Ammon's horn (tissue), 1 donor: ENCODE measurements at places on chromosomes 4 and X.

DNA sequence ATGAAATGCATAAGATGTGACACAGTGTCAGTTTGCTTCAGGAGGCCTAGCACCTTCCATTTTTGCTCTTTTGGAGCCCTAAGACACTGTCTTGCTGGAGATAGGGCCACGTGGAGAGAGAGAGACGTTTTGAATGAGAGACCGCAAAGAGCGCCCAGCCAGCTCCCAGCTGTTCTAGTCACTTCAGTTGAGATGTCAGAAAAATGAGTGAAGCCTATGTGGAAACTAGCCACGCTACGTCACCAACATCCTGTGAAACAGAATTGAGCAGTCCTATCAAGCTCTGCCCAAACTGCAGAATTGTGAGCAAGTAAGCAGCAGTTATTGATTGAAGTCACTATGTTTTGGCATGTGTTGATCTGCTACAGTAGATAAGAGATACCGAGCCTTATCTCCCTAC is 13.1 kb downstream of the GPR82 start:
- no peak for DNase-seq

DNA sequence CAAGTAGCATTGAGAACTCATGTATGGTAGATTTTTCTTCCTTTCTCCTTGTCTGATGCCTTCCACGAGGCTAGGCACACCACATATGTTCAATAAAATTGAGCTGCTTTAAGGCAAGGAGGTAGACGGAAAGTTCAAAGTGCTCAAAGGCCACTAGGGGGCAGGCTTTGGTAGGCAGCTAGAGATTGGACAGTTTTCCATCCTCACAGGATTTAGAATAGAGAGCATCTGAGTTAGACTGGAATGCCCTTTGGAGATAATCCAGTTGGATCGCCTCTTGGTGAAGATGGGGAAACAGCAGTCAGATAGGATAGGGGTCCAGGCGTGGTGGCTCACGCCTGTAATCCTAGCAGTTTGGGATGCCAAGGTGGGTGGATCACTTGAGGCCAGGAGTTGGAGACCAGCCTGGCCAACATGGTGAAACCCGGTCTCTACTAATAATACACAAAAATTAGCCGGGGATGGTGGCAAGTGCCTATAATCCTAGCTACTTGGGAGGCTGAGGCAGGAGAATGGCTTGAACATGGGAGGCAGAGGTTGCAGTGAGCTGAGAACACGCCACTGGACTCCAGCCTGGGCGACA is 30.4 kb downstream of the ELF4 start:
- DNase-seq = peak; percentile 76

- DNase-seq = peak; percentile 69
Measured at GRCh38 chrX:154373340-154374306, 811 bp downstream of the FLNA start.

DNA sequence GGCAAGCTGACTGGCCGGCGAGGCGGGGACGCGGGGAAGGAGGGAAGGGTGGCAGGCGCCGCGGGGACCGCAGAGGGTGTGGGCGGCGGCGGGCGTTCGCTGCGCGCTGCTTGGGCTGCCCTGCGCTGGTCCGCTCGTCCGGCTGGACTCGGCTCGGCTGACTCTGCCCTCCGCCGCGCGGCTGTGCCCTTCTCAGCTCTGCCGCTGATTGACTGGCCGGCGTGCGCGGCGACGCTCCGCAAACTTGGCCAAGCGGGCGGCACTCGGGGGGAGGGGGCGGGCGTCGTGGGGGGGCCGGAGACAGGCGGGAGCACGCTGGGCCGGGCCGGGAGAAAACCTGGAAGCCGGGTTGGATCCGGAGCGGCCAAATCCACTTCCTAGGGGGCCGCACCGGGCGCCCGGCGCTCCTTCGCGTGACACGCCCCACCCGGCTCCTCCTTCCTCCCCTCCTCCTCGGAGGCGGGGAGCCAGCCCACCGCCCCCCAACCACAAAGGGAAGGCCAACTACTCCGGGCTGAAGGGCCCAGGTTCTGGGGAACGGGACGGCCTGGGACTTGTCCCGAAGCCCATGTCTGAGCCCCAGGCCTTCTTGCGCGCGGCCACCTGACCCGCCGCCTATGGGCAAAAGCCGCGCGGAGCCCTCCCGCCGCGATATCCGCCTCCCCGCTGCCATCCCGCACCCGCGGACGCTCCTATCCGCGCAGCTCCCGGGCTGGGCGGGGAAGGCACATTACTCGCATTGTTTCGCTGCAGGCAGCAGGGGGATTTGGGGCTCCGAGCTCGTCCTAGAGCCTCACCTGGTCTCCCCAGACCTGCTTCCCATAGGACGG is at the start of gene GPC4:
TSS of gene GPC4 (minus strand) at position 214 of the 830 bp plus-strand sequence. CDS start 524 bp downstream, outside the sequence.
- peak; percentile 42 for DNase-seq

GRCh38 chr4:85842540-85842939 is 367.6 kb downstream of the ARHGAP24 start:
- DNase-seq = peak; percentile 87

DNA sequence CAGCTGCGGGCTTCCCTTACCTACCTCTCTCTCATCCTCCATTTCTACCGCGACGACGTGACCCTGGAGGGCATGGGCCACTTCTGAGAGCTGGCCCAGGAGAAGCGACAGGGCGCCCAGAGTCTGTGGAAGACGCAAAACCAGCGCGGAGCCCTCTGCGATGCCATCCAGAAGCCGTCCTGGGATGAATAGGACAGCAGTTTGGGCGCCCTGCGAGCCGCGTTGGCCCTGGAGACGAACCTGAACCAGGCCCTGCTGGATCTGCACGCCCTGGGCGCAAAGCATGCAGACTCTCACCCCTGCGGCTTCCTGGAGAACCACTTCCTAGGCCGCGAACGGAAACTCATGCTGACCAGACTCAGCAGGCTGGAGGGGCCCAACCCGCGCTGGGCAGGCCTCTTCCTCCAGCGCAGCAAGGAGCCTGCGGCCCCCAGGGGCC is 52.7 kb upstream of the TMPRSS11F start:
- DNase-seq = no peak

DNA sequence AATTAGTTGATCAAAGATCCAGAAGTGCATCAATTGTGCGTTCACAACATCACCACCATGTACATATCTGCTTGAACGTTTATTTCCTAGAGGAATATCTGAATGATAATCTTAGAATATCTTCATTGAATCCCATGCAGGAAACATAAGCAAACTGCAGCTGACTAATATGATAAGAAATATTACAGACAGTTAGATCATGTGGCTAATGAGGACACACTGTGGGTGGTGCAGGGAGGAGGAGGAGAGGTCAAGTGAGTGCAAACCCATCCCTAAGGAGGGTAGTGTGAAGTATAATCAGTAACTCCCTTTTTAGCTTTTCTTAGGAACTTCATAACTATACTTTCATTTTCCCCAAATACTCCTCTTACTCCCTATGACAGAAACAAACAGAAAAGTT is 58.3 kb upstream of the HPGD start:
- no peak for DNase-seq

- no peak for DNase-seq
Measured at GRCh38 chr4:5918331-5918985, 25.6 kb upstream of the CRMP1 start.

GRCh38 chrX:13180807-13181206 is 136.4 kb upstream of the FAM9C start:
- no peak for DNase-seq

DNA sequence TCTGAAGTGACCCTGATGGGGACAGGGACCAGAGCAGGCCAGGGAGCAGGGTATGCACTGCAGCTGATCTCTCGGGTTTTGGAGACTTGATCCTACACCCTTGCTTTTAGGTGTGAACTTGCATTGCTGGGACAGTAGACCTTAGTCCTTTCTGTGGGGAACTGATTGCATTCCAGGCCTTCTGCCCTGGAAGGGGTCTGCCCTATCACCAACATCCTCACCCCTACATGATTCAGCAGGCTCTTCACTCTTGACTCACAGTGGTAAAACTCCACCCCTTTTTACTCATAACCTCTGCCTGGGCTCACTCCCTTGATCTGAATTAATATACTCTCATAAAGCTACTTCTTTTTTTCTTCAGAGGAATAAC is 6.6 kb upstream of the DDX60L start:
- DNase-seq = no peak

- no peak for DNase-seq
Measured at GRCh38 chr4:16160457-16160856, 65.8 kb downstream of the TAPT1 start.

DNA sequence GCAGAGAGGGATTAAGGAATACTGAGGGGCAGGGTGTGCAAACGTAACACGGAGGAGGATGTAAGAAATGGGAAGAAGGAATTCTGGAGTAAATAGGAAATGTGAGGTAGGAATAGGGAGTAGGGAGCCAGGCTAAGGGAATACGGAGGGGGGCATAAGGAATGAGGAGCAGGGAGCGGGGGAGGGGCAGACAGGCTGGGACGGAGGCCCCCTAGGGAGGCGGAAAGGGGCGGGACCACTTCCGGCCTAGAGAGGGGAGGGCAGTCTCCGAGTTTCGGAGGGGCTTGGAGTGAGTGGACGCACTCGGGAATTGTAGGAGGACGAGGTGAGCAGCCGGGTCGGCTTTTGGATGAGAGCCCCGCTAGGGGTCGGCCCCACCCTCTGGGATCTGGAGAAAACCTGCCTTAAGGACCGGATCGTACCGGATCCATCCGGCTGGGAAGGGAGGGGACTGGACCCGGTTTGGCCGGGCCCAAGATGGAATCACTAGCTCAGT is 612 bp downstream of the MAGED2 start:
- peak; percentile 67 for DNase-seq

DNA sequence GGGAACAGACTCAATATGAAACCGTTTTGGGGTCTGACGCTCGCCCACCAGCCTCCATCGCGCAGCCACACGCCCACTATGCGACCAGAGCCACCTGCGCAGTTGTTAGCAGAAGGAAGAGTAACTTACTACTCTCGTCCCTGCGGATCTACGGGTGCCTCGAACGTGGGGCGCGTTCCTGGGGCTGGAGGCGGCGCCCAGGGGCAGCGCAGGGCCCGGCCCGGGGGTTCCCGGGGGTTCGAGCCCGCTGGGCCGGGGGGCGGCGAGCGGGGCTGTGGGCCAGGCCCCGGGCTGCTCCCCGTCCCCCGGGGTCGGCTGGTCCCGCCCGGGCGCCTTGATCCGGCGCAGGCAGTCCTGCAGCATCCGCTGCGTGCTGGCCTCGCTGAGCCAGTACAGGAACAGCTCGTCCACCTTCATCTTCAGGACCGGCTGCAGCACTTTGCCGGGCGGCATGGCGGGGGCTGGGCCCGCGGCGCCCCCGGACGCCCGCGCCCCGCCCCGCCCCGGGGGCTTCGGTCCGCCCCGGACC is 404 bp downstream of the PPP2R3B start:
- DNase-seq = no peak

DNA sequence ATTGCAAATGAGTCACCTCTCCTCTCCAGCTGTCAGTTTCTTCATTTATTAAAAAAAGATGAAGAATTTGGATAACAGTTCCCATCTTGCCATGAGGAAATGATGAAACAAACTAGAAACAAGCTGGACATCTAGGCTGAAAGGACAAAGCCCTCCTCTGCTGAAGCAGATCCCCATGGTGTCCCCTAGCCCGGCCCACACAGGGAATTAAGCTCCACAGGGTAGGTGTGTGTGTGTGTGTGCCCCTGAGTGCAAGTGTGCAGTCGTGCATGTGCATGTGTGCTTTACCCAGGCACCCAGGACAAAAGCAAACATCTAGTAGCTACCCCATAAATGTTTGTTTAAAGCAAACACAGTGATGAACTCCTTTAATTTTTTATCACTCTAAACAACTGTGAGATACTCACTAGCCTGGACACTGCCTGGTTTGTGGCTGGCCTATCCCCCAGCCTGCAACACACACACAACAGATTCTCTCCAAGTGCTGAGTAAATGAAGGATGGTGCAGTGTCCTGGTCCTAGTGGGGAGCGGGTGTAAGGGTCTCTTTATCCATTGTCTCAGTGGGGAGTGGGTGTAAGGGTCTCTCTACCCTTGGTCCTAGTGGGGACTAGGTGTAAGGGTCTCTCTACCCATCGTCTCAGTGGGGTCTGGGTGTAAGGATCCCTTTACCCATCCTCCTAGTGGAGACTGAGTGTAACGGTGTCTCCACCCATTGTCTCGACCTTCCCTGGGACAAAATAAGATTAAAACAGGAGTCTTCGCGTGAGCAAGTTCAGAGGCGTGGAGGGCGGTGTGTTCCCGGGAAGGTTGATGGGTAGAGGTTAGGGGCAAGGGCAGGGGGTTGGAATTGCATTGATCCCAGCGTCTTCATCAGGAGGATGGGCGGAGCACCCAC is 688 bp upstream of the EVC start:
- DNase-seq = no peak

- DNase-seq = no peak
Measured at GRCh38 chr4:177016541-177017141, 223.9 kb upstream of the VEGFC start.

GRCh38 chr4:159014859-159015258 is 88.0 kb upstream of the RAPGEF2 start:
- DNase-seq = no peak

- DNase-seq = no peak
Measured at GRCh38 chr4:149187726-149188125, 627.9 kb downstream of the IQCM start.

DNA sequence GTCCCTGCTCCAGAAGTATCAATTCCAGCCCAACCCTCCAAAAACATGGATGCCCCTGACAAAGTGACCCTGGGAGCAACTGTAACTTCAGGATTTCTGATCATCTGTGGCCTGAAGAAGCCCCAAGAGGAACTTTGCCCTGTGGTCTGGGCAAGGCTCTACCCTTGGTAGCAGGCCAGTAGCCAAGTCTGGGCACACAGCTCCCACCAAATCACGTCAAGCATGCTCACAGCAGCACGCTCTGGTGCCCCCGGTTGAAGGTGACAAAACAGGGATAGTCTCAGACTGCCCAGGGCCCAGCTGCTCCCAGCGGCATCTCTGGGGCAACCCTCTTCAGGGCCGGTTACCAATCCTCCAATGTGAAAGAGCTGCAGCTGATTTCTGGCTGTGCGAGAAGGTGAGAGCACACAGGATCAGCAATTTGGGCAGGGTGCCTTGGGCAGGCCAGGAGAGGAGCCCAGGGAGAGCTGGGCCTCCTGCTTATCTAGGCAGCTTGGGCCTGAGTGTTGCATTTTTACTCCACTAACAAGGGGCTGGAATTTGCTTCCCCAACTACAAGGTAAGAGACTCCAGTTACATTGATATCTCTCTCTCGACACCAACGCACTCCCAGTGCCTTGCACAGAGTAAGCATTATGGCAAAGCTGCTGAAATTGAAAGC is 418.1 kb downstream of the BCOR start:
- DNase-seq = no peak

GRCh38 chr4:52037689-52038102 is 403 bp downstream of the SGCB start:
- peak; percentile 61 for DNase-seq

GRCh38 chrX:97369947-97370346 is 486.2 kb downstream of the RPA4 start:
- DNase-seq = no peak

DNA sequence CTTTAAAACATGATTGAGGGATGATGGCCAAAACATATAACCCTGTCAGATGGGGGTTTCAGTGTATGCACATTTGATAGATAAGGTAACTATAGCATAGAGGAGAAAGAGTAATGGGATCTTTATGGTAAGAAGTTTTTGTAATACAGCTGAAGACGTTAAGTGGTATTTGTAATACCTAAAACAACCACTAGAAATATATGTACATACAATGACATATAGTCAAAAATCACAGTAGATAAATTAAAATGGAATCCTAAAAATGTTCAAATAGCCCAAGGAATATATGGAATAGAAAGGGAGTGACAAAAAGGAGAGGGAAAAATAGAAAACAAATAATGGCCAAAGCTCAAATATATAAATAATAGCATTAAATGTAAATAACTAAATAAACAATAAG is 371.3 kb upstream of the FSTL5 start:
- DNase-seq = no peak
